Glomerular endothelial cell (primary cell): ENCODE measurements at places on chromosomes 4 and X. TPM values are rescaled to one million over a fixed set of nuclear protein-coding genes. Genes with fewer than 3 reads are reported as not detected.
A peak's percentile ranks its signal among the peaks of the same experiment; 100 is the strongest.

GRCh38 chrX:1041091-1041490, 171.4 kb downstream of the CRLF2 start:
- no peak for DNase-seq

The PABPC4L gene
- 1.6 and 2.0 TPM in 2 replicates for total RNA-seq

DNA sequence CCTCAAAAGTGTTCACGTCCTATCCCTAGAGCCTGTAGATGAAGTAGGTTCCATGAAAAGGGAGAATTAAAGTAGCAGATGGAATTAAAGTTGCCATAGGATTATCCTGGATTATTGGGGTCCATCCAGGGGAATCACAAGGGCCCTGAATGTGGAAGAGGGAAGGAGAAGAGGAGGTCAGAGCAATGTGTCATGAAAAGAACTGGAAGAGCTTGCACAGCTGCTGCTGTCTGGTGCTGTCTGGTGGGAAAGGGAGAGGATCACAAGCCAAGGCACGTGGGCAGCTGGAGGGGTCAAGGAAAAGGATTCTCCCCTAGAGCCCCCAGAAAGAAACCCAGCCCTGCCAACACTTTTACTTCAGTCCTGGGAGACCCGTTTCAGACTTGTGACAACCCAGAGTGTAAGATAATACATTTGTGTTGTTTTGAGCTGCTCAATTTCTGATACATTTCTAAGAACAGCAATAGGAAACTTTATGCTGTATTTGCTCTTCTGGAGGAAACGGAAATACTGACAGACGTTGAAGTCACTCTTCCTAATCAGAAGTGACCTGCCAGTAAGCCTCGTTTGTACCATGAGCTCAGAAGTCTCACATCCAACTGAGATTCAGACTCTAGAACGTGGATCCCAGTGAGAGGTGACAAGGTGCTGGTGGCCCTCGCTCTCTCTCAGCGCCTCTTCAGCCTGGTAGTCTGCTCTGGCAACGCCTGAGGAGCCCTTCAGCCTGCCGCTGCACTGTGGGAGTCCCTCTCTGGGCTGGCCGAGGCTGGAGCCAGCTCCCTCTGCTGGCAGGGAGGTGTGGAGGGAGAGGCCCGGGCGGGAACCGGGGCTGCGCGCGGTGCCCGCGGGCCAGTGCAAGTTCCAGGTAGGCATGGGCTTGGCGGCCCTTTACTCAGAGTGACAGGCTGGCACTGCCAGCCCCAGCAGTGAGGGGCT, 34.7 kb upstream of the ENPP6 start:
- DNase-seq, result no peak

- DNase-seq, result no peak
Measured at GRCh38 chr4:125986307-125986706, 671.6 kb downstream of the FAT4 start.

DNA sequence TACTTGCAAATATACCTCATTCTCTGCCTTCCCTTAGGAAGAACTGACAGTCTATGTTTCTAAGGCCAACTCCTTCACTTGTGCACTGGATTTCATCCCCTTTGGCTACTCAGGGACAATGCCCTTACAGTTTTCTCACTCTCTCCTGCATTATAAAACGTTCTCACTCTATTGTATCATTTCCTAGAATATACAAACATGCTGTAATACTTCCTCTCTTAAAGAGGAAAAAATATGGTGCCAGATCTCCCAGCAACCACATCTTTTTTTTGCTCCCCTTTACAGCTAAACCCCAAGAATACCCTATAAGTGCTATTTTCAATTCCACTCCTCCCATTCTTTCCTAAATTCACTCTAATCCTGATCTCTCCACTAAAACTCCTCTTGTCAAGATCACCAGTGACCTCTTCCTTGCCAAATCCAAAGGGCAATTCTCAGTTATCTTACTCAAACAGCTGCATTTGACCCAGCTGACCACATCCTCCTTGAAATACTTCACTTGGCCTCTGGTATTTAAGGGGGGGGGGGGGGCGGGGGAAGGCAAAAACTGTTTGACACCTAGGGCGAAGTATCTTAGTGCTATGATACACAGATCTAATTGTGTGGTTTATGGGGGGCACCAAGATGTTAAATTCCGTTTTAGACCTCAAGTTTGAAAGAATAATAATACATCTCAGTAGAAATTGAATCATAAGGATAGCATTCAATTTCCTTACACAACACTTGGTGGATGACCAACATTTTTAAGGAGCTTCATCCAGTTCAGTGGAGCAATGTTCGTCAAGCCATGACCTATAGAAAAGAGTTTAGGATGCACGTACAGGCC, 1.6 kb downstream of the RCHY1 start:
- DNase-seq, result peak; percentile 70

- peak; percentile 37 for DNase-seq
Measured at GRCh38 chr4:30380404-30380998, 339.7 kb upstream of the PCDH7 start.

The LIMCH1 gene
- 39.6 and 66.2 TPM in 2 replicates for total RNA-seq
